AG04450 (cell line): ENCODE measurements at places on chromosomes 5 and 9.

- DNase-seq = no peak
Measured at GRCh38 chr5:155260798-155261197, 247.2 kb downstream of the KIF4B start.

DNA sequence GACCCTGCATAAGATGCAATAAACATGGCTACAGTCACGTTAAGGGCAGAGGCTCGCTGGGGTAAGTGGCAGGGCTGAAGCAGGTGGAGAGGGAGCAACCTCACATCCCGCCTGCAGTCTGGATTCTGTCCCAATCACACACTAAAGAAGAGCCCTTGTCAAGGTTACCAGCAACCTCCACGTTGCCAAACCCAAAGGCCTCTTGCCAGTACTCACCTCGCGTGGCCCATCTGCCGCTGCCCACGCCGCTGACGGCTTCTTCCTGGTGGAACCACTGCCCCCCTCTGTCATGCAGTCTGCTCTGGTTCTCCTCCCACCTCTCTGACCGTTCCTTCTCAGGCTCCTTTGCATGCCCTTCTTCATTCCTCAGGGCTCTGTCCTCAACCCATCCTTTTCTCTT, 8.8 kb downstream of the AQP7 start:
- DNase-seq = no peak

DNA sequence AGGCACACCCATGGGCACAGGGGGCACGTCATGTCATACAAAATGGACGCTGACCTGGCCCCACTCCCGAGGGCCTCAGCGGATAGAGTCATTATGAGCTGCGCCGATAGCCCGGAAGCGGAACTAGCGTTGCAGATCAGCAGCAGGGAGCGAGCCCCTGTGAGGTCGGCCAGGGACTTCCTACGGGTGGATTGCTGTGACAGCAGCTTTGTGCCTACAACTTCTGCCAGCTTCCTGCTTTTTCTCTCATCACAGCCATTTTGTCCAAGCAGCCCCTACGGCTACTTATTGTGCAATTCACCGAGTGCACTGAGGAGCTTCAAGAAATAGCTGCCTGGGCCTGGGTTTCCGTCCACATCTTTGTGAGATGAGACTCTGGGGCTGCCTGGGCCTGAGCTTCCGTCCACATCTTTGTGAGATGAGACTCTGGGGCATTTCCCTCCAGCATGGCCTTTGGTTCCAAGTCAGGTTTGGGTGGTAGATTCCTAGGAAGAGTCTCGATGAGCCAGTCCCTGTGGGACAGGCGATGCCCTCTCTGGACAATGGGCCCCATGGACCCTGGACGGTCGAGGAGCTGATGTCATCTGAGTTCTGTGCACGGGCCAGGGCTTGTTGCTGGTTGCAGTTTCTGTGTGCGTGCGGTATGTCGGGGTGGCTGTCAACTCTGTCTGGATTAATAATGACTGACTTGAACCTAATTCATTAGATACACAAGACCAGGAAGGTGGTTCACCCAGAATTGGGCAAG, 67.0 kb upstream of the GNE start:
- DNase-seq = no peak

GRCh38 chr5:94471521-94471920, 146.9 kb downstream of the KIAA0825 start:
- no peak for DNase-seq

DNA sequence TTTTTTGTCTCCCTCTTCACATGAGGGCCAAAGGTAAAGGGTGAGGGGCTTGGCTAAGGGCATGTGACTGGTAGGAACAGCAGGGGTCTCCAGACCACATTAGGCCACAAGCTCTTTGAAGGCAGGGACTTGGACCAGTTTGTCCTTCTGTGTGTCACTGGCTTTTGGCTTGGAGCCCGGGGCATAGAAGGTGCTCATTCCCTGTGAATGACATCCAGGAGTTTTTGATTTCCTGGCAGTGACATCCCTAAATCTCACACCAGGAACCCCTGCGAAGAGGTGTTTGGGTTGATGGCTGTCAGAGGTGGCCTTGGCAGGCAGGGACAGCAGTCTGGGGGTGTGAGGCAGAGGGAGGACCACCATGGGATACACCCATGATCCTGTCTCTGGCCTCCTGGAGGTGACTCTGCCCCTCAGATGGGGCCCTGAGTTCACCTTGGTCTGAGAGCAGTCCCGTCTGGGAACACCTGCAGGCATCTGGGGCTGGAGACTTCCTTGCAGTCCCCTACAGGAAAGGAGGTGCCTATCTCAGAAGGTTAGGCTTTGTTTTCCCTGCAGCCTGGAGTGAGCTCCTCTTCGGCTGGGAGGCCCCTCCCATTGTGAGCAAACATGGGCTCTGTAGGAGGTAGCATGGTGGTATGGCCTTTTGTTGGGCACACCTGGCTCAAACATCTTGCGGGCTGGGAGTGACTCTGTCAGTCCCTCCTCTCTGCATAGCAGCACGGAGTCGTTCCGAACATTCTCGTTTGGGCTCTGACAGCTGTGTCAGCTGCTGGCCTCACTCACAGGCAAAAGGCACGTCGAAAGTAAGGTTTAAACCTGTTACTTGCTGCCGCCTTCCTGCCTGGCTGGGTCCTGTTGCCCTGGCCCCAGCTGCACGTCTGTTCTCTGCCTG, 38.6 kb upstream of the PITX1 start:
- no peak for DNase-seq

DNA sequence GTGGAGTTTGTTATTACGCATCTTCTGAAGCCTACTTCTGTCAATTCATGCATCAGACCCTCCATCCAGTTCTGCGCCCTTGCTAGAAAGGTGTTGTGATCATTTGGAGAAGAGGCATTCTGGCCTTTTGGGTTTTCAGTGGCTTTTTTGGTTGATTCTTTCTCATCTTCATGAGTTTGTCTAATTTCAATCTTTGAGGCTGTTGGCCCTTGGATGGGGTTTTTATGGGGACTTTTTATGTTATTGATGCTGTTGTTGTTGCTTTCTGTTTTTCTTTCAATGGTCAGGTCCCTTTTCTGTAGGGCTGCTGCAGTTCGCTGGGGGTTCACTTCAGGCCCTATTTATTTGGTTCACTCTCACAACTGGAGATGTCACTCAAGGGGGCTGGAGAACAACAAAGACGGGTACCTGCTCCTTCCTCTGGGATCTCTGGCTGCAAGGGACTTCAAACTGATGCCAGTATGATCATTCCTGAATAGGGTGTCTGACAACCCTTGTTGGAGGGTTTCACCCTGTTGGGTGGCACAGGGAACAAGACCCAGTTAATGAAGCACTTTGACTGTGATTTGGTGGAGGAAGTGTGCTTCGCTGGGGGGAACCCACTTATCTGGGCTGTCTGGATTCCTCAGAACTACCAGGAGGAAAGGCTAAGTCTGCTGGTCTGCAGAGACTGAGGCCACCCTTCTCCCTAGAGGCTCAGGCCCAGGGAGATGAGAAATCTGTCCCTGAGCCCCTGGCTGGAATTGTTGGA, 226.7 kb upstream of the PTGER4 start:
- DNase-seq = no peak

GRCh38 chr5:96093340-96093739, 131.7 kb upstream of the ELL2 start:
- DNase-seq = no peak

GRCh38 chr5:149760854-149761187, 30.7 kb downstream of the PPARGC1B start:
- no peak for DNase-seq

DNA sequence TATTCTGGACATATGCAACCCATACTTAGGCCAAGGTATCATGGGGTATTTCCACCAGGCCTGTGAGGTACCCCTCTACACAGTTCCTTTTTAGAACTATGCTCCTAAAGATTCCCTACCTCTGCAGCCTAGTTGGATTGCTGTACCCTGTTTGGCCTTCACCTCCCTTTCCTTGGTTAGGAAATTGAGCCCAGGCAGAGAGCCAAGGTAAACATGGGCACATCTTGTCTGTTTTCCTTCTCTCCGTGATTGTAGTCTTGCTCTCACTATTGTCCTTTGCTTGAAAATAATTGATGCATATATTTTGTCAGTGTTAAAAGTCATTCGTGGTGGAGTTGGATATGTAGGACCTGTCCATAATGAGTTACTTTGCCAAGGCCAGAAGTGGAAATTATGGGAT, 26.7 kb downstream of the BDP1 start:
- DNase-seq = no peak

- DNase-seq = no peak
Measured at GRCh38 chr5:95866435-95867040, 44.0 kb upstream of the GLRX start.

- no peak for DNase-seq
Measured at GRCh38 chr5:172165465-172165864, 22.6 kb downstream of the STK10 start.

GRCh38 chr5:53558966-53559365, 1.5 kb upstream of the NDUFS4 start:
- no peak for DNase-seq

- no peak for DNase-seq
Measured at GRCh38 chr9:100578610-100579009, 731 bp downstream of the CAVIN4 start.

DNA sequence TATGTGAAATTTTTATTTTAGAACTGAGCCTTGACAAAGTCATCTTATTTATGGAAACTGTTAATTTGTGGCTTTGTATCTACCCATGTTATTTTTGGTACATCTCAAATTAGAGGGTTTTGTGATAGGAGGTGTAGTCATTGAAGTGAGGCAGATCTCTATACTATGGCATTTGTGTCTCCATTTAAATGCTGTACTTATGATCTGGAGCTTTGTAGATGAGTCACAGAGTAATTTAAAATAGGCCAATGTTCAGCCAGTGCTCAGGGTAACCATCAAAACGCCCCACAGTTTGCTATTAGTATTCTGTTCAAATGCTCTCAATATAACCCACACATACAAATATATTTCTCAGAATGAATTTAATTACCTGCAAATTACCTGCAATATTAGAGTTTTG, 351.5 kb upstream of the KLF9 start:
- no peak for DNase-seq

DNA sequence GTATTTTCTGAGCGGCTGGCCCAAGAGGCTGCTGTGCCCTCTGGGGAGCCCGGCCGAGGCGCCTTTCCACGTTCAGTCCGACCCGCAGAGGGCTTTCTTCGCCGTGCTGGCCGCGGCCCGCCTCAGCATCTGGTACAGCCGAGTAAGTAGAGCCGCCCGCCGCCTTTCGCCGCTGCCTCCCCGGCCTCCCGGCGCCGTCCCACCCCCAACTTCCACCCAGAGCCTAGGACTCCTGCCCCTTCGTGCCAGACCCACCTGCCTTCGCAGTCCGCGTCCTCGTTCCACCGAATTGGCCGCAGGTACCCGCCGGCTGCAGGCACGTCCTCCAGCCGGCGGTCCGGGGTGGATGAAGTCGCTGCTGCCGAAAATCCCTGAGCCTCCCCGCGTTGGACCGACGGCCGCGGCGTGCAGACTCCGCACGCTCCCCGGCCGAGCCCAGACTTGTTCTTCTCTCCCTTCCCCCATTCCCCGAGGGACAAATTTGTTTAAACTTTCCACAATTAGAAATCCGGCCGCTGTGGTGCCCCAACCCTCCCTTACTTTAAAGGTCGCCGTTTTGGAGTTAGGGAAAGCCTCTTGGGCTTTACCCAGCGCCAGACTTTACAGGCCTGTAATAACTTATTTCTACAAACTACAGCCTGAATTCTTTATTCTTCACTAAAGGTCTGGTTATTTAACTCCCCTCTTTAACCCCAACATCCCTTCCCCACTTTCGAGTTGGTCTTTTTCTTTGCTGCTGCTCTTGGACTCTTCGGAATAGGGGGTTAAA, 589 bp downstream of the RIC1 start:
- no peak for DNase-seq

- no peak for DNase-seq
Measured at GRCh38 chr9:36158917-36159316, 10.3 kb upstream of the CCIN start.

DNA sequence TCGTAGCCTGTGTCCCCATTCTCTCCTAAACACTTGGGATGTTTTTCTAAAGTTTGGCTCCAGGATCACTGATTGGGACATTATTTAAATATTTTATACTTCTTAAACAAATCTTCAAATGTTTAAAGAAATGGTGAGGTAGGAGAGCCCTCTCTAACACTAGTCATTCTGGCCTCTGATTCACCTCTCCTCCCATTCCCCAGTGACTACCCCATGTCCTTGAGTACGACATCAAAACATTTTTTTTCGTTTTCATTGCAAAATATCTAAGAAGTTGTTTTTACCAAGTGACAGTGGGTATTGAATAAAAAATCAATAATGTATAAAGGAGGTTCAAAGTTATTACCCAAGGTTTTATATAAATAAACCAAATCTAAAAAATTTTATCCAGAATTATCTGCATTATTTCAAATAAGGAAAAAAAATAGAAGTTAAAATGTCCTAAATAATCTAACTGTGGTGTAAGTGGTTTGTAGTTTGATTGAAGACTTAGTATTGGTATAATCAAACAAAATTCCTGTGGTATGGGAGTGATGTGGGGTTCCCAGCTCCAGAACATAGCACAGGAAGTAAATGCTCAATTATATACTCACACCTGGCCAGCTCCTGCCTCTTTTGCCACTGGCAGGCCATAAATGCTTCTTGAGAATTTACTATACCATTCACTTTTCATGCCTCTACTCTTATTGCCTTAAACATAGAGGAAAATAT, 51.1 kb downstream of the MAST4 start:
- DNase-seq = no peak

- DNase-seq = no peak
Measured at GRCh38 chr5:29162297-29162696, 2031.2 kb upstream of the CDH6 start.

DNA sequence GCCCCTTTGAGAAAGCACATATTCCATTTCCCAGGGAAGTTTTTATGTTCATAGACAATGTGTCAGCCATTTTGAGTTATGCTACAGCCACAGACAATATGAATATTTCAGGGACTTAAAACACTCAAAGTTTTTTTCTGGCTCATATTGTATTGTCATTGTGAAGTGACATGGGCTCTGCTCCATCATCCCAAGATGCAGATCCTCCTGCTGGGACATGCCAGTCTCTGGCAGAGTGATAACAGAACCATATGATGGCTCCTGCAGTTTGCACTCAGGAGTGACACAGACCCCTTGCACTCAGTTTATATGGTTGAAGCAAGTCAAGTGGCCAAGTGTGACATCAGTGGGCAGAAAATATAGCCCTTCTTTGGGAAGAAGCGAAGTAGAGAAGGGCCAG, 498.4 kb upstream of the TUSC1 start:
- no peak for DNase-seq

GRCh38 chr5:54944364-54944763, 41.0 kb downstream of the ESM1 start:
- DNase-seq = peak; percentile 20

DNA sequence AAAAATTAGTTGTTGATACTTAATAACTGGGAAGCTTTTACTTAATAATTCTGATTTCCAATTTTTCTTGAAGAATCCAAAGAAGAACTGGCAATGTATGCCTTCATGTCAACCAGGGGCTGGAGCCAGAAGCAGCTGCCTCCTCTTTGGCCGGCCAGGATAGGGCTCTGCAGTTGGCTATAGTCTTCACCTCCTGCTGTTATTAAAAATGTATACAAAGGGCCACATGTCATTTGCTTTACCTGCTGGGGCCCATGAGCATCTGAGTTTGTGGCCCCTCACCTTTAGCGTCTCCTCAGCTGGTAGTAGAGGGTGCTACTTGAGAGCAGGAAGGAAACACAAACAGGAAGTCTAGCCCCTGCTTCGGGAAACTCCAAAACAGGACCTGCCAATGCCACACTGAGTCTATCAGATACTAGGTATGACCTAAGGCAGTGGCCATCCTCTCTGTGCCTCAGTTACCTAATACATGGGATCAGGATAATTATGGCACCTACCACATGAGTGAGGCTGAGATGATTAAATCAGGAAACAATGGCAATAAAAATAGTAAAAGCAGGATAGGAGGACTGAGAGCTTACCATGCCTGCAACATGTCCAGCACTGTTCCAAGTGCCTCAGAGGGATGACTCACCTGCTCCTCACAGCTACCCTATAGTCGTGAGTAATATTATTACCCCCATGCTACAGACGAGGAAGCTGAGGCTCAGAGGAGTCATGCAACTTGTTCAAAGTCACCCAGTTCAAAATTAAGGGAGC, 21.3 kb downstream of the CCDC69 start:
- DNase-seq = no peak
